ENCODE measurements at places on chromosomes 1 and 21. TPM values are rescaled to one million over a fixed set of nuclear protein-coding genes. Genes with fewer than 3 reads are reported as not detected.

The RIMS3 gene
- total RNA-seq = 5.8 TPM

The KCNE2 gene
- 0.72 TPM for total RNA-seq

The GPR37L1 gene
- 0.24 TPM for total RNA-seq

The OR10Z1 gene
- 3.6 TPM for total RNA-seq

The FAM167B gene
- not detected for total RNA-seq

The OR14A16 gene
- total RNA-seq = 2.6 TPM

The BSND gene
- 0.24 TPM for total RNA-seq

The MAB21L3 gene
- 2.2 TPM for total RNA-seq

The DCST2 gene
- total RNA-seq = not detected

The GUCA2A gene
- not detected for total RNA-seq

The BLACAT1 gene
- 1.2 TPM for total RNA-seq

The AMY1A gene
- total RNA-seq = 0.48 TPM

The CAMSAP2 gene
- total RNA-seq = 36.1 TPM

DNA sequence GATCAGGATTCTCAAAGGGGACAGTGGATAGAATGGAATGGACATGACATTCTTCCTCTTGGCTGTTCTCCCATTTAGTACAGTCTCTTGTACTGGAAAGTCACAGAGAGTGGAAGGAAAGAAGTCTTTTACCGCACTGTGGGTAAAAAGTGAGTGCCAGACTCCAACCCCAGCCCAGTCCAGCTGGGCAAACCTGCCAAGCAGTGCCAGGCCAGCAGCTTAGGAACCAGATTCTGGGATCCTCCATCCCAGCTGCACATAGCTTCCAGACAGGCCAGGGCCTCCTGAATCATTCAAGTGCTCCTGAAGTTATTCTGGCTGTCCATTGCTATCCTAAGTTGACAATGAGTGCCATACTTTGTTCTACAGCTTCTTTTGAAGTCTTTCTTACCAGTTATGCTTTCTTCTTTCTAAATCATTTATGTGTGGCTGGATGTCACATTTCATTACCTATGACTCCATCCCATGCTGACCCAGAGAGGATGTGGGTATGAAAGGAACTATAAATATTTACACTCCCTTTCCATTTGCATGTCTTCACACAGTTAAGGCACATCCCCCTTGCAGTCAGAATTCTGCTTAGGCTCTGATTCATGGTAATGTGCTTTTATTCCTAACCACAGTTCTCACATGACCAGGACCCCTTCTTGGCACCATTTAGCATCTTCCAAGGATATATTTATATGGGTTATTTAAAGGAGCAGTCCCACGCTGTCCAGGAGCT is 88.9 kb downstream of the AK5 start:
- DNase-seq = no peak

GRCh38 chr1:94989398-94989797 is 62.5 kb upstream of the CNN3 start:
- no peak for DNase-seq

- DNase-seq = peak; percentile 71
Observed at GRCh38 chr1:29901624-29902325, 665.5 kb downstream of the PTPRU start.

DNA sequence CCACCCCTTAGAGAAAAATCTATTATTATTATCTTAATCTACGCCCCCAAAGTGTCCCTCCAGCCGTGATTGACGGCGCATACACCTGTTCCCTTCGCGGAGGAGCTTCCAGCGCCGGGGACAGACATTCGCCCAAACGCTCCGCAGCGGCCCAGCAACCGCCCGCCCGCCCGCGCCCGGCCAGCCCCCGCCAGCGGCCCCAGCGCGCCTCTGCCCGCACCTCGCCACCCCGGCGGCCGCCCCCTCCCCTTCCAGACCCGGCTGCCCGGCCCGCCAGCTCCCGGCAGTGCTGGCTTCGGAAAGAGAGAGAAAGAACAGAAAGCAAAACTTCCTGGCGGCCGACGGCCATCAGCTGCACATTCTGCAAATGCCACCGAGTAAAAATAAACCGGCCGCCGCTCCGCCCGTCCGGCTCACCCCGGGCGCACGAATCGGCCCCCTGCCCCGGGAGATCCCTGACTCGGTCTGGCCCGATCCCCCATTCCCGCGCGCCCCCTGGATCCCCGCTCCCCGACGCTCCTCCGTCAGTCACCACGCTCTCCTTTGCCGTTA is 1.6 kb downstream of the CASZ1 start:
- no peak for DNase-seq

GRCh38 chr1:17067069-17067426 is 13.2 kb upstream of the SDHB start:
- DNase-seq = no peak

- DNase-seq = no peak
Observed at GRCh38 chr1:232132572-232132971, 497.4 kb downstream of the SIPA1L2 start.

DNA sequence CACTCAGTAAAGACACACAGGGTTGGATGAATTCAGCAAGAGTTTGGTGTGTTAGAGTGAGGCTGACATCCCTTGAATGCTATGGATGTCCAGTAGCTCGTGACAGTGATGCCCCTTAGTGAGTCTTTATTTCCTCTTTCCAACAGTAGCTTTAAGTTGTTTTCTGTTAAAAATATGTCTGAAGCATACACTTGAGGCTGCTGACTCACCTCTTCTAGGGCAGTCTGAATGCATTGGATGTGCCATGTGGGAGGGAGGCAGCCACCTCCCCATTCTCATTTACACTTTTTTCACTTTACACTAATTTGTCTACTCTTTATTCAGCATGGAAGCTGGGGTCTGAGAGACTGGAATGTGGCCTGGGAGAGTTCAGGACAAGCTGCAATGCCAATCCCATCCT is 17.6 kb downstream of the NOS1AP start:
- DNase-seq = no peak

GRCh38 chr1:43546388-43547100 is 15.9 kb downstream of the PTPRF start:
- no peak for DNase-seq

- no peak for DNase-seq
Observed at GRCh38 chr1:233912447-233912846, 8.0 kb downstream of the SLC35F3 start.

DNA sequence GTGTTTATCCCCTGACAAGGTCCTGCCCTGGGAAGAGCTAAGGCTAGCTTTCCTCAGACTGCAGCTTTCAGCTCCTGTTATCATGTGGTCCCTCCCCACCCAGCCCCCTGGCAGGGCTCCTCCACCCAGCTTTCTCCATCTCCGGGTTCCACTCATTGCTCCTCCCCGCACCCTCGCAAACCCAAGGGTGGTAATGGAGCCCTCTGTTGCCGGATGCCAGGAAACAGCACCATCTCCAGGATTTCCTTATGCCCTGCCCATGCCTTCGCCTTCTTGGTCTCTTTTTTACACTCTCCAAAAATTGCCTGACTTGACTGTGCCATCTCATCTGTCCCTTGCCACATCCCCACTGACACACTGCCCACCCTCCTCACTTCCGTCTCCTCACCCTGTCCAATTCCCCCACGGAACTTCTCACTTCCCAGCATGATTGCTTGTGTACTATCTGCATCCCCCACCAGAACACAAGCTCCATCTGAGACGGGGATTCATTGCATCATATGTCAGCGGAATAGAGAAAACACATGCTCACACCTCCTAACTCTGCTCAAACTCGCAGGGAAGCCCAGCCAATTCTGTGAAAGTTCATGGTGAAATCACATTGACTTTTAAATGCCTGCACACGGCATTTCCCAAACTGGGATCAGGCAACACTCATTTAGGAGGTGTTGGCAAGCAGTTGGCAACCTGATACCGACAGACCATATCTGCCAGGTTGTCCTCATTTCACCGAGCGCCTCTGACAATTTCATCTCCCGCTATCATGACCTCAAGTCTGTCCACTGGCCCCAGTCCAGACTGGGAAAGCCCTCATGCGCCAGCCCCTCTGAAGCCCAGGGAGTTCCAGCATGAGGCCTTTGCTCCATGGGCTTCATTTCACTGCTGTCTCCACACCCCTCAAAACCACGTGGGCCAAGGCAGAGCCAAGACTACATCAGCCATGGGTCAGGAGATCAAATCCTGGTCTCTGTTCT is 201.1 kb downstream of the MATN1 start:
- DNase-seq = peak; percentile 33

- DNase-seq = no peak
Observed at GRCh38 chr1:54833121-54833520, 32.0 kb upstream of the TTC22 start.

DNA sequence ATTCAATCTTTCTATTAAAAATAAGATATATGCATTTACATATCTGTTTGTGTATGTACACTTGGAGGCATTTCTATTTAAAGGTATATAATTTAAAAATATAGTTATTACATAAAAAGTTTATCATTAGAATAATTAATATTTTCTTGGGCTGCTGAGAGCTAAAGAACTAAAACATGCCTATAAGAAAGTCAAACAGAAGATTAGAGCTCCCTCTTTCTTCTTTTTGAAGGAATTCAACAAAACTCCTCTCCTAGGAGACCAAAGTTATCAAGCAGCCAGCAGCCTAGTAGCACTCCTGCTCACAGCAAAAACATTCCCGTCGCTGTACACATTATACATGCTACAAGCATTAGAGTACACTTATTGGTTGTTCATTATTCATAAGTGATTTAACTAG is 216.4 kb downstream of the VAV3 start:
- peak; percentile 35 for DNase-seq

- no peak for DNase-seq
Observed at GRCh38 chr21:41497008-41497407, 10.9 kb downstream of the TMPRSS2 start.

- peak; percentile 89 for DNase-seq
Observed at GRCh38 chr1:203346060-203346768, 4.7 kb downstream of the FMOD start.

- no peak for DNase-seq
Observed at GRCh38 chr1:188489336-188490112, 1660.8 kb downstream of the PLA2G4A start.

- no peak for DNase-seq
Observed at GRCh38 chr1:51044199-51044598, 57.8 kb upstream of the C1orf185 start.

- no peak for DNase-seq
Observed at GRCh38 chr1:233230011-233230410, 65.5 kb downstream of the PCNX2 start.

DNA sequence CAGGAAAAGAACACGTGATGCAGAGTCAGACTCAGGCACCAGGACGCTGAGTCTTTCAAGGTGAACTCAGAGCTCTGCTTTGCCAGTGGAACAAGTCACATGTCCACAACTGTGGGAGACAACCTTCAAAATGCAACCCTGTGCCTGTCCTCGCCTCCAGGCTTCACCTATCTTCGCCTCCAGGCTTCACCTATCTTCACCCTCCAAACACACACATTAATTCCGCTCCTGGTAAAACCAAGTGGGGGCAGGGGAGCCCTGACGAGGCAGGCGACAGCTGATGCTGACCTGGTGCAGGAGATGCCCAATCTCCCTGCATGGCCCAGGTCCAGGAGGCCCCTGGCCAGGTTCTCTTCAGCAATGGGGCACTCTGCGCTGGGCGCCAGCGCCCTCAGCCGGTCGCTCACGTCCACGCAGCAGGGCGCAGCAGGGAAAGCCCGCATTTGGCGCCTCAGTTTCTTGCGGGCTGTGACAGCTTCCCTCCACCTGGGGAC is 28.0 kb upstream of the LSS start:
- DNase-seq = no peak

DNA sequence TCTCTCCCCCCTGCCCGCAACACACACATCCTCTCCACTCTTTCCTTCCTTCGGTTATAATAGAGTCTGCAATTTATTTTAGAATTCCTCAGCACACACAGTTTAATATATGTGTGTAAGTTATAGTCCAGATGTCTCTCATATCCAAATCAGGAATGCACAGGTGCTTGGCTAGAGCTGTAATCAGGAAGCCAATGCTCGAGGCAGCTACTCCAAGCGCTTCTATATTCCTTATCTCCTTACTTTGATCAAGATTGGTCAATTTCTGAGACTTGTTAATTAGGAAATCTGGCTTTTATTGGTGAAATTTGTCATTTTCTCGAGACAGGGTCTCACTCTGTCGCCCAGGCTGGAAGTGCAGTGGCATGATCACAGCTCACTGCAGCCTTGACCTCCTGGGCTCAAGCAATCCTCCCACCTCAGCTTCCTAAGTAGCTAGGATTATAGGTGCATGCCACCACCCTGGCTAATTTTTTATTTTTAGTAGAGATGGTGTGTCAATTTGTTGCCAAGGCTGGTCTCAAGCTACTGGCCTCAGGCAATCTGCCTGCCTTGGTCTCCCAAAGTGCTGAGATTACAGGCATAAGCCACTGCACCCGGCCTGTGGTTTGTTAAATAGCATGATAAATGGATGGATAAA is 27.7 kb downstream of the RPL5 start:
- no peak for DNase-seq

GRCh38 chr1:182656842-182657397 is 27.5 kb downstream of the RGS8 start:
- DNase-seq = no peak

DNA sequence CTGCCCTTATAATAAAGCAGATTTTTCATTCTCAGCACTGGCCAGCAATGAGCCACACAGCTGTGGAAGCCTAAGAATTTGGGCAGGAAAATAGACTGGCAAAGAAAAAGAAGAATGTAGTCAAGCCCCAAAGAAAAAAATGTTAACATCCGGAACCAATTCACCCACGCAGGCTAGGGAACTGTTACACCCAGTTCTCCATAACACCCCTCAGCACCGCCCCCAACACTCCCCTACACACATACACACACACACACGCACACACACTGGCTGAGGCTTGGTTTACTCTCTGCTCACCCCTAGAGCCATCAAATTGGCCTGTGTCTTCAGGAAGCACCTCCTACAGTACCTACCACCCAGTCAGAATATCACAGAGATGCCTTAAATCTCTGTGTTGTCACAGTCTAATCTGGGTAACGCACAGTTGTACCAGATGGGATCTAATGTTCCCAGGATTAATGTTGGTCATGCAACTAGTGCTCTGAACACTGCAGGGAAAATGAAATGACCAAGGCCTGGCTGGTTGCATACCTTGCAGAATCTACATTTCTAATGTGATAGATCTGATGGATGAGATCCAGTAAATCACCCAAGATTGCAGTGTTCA is 14.5 kb downstream of the TBX15 start:
- no peak for DNase-seq

DNA sequence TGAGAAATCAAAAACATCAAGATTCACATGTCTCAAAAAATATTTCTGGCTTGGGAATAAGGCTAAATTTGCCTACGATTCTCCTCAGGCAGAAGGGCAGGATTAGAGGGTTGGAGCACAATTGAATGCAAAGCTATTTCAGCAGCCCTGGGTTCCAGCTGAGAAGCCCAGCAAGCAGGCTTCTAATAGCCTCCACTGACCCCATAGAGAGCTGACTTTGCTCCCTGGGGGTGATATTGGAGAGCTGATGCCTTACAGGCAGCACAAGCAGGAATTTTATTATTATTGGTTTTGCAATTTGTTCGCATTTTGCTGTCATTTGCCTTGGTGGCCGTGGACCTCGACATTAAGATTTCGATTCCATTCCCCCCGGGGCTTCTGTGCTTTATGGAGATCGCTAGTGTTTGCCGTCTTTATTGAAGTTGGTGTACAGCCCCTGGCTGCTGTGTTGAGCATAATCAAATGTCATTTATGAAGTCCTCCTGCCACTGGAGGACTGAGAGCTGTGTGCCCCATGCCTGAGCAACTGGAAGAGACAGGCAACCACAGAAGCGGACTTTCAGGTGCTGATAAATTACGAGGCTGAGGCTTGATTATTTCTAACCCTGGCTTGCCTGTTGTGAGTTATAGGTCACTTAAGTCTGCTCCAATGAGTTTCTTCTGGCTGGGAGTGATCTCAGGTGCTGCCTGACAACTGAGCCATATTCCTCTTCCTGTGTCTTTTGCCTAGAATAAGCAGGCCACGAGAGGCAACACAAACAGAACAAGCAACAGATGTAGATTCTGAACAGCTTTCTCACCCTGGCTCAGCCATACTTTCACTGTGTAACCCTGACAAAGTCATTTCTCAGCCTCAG is 518.4 kb upstream of the CAMK1G start:
- DNase-seq = no peak

Measured in umbilical cord (tissue), 2 donors.